ENCODE measurements at places on chromosomes 11 and 22. TPM values are rescaled to one million over a fixed set of nuclear protein-coding genes. Genes with fewer than 3 reads are reported as not detected.

CRYBB3 gene
- total RNA-seq = 0.58 TPM

CARNS1 gene
- total RNA-seq = 1.2 TPM

DNA sequence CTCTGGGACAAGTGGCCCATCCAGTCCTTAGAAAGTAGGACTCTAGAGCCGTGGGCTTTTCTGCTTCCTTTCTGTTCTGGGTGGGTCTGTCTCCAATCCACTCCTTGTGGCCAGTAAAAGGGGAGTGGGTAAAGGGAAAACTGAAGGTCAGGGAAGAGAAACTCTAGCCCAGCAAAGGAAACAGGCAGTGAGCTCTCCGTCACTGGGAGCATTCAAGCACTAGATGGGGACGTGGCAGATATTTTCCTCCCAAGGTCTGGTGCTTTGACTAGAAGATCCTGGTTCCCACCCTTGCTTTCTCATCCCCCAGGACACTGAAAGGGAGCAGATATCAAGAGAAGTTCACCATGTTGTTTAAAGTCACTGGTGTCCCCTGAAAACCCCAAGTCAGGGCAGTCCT is 42.2 kb downstream of the MACROD1 start:
- DNase-seq = no peak

DNA sequence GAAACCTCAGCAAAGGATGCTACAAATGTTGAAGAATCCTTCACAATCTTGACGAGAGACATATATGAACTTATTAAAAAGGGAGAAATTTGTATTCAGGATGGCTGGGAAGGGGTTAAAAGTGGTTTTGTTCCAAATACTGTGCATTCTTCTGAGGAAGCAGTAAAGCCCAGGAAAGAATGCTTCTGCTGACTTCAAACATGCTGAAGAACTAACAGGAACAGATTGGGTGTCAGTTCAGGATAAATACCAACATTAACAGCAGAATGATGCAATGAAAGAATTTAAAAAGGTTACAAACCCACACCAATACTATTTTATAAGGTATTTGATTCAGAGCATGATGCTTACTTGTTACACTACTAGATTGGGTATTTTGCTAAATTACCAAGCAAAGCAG is 33.9 kb downstream of the RAB39A start:
- DNase-seq = no peak

DNA sequence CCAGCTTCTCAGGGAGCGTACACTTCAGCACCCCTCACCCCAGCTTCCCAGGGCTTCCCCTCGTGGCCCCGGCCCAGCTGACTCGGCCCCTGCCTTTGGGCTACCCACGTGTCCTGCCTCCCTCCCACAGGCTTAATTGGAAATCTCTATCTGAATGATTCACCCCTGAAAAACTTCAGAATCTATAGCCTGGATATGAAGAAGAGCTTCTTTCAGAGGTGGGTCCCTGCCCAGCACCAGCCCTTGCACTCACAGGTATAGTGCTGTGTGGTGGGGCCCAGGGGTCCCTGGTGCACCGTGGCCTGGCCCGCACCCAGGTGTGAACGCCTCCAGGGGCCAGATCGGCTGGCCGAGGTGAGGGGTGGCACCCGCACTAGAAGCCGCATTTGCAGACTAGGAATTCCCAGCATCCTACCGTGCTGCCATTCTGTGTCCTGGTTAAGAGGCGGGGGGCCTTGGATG is 38.4 kb downstream of the B3GAT1 start:
- DNase-seq = no peak

MMP8 gene
- total RNA-seq = 4.6 TPM

All from left lung (tissue), 14 donors.